Activated T-helper 2 cell treated with anti-CD3 and anti-CD28 coated beads, Interferon-gamma antibody, Interleukin-2, Interleukin-4, amounts not matched to agents 10 μg/mL and 5 μg/mL and 100 μg/mL, durations not matched to agents 14 hours and 24 hours and 36 hours (primary cell): ENCODE measurements at places on chromosomes 5 and 9. TPM values are rescaled to one million over a fixed set of nuclear protein-coding genes. Genes with fewer than 3 reads are reported as not detected.

GRCh38 chr9:86042199-86042978, 57.0 kb downstream of the GOLM1 start:
- no peak overlapping the region for H3K4me3 ChIP-seq
- no peak overlapping the region for H3K27ac ChIP-seq
- DNase-seq, result no peak
- no peaks in the 10 kb centered on the region for H3K4me1 ChIP-seq
- no peaks in the 10 kb centered on the region for H3K27me3 ChIP-seq

- peak overlapping the region; percentile 86 for H3K4me3 ChIP-seq
- H3K27me3 ChIP-seq, result no peaks in the 10 kb centered on the region
- peak overlapping the region; percentile 92 for H3K27ac ChIP-seq
- H3K36me3 ChIP-seq, result no peaks in the 10 kb centered on the region
- no peak for DNase-seq
Measured at GRCh38 chr9:26955222-26955903, 849 bp upstream of the IFT74 start.

The SLC6A18 gene
- not detected in 2 replicates for total RNA-seq

DNA sequence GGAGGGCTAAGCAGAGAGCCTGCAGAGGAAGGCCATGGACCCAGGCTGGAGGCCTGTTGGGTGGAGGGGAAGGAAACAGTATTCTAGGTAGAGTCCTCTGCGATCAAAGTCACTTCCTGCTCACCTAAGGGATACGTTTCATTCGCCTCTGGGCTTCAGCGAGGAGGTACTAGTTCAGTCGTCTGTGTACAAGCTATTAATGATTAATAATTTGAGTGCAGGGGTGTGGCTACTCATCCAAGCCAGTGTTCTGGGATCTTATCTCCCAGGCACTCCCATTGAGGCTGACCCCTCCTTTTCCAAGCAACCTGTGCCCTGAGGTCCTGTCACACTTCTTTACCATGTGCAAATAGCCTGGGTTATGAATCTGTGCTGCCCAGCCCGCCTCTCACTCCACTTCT, 25.2 kb downstream of the RALGPS1 start:
- H3K27me3 ChIP-seq, result peaks cover 39% of the 10 kb centered on the region
- no peaks in the 10 kb centered on the region for H3K36me3 ChIP-seq
- H3K27ac ChIP-seq, result no peak overlapping the region
- DNase-seq, result no peak
- no peak overlapping the region for H3K4me3 ChIP-seq

DNA sequence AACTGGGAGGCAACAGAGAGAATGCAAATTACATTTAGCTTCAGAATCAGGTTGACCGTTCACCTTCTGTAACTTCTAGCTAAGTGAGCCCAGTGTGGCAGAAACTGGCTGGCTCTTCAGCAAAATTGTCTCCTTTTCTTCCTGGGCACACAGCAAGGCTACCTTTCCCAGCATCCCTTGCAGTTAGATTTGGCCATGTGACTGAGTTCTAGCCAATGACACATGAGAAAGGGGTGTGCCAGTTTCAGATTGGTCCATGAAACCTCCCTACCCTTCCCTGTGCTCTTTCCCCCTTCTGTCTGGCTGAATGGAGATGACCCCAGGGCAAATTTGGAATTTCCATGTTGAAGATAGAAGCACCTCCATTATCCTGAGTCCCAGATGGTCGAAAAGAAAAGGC, 72.5 kb upstream of the SMIM23 start:
- H3K4me3 ChIP-seq, result no peak overlapping the region
- H3K27ac ChIP-seq, result no peak overlapping the region
- no peaks in the 10 kb centered on the region for H3K36me3 ChIP-seq
- no peak for DNase-seq

GRCh38 chr5:159510282-159510681, 180.0 kb upstream of the IL12B start:
- H3K4me1 ChIP-seq, result peaks cover 2% of the 10 kb centered on the region
- no peak for DNase-seq
- peaks cover 19% of the 10 kb centered on the region for H3K27me3 ChIP-seq
- H3K27ac ChIP-seq, result no peak overlapping the region

GRCh38 chr9:128621730-128622455, 34.8 kb downstream of the DYNC2I2 start:
- H3K27ac ChIP-seq, result no peak overlapping the region
- H3K36me3 ChIP-seq, result peaks cover 73% of the 10 kb centered on the region
- H3K4me3 ChIP-seq, result no peak overlapping the region
- no peaks in the 10 kb centered on the region for H3K4me1 ChIP-seq
- no peak for DNase-seq

DNA sequence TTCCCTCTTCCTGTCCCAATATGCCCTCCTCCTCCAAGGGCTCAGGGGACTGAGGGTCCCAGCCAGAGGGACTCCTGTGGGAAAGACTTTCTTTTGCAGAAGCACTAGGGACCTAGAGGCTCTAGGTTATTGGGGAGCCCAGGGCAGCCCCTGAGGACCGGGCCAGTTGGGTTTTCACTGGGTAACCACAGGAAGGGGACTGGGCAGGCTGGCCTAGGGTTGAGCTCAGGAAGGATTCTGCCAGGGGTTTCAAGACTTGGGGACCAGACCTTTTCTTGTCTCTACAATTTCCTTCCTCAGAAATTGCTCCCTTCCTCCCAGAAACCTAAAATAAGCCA, 24.4 kb upstream of the HMCN2 start:
- no peak overlapping the region for H3K4me3 ChIP-seq
- H3K27me3 ChIP-seq, result peaks cover 2% of the 10 kb centered on the region
- H3K4me1 ChIP-seq, result peaks cover 24% of the 10 kb centered on the region
- DNase-seq, result no peak

The MYMK gene
- not detected in 2 replicates for total RNA-seq

DNA sequence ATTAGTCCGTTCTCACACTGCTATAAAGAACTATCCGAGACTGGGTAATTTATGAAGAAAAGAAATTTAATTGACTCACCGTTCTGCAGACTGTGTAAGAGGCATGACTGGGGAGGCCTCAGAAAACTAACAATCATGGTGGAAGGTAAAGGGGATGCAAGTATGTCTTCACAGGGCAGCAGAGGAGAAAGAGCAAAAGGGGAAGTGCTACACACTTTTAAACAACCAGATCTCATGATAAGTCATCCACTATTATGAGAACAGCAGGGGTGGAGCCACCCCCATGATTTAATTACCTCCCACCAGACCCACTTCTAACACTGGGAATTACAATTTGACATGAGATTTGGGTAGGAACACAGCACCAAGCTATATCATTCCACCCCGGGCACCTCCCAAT, 26.6 kb downstream of the FST start:
- no peaks in the 10 kb centered on the region for H3K4me1 ChIP-seq
- no peak overlapping the region for H3K4me3 ChIP-seq
- no peak overlapping the region for H3K27ac ChIP-seq

The ANKRD31 gene
- 0.11 and 0.28 TPM in 2 replicates for total RNA-seq

- no peak overlapping the region for H3K4me3 ChIP-seq
- H3K27me3 ChIP-seq, result no peaks in the 10 kb centered on the region
- no peak for DNase-seq
- no peaks in the 10 kb centered on the region for H3K36me3 ChIP-seq
- H3K4me1 ChIP-seq, result peaks cover 2% of the 10 kb centered on the region
Measured at GRCh38 chr5:126044111-126044668, 379.0 kb upstream of the GRAMD2B start.

GRCh38 chr9:75190762-75191161, 102.4 kb downstream of the OSTF1 start:
- no peak for DNase-seq
- H3K27me3 ChIP-seq, result peaks cover 15% of the 10 kb centered on the region
- no peak overlapping the region for H3K4me3 ChIP-seq
- H3K36me3 ChIP-seq, result no peaks in the 10 kb centered on the region
- peaks cover 13% of the 10 kb centered on the region for H3K4me1 ChIP-seq
- no peak overlapping the region for H3K27ac ChIP-seq

The NFX1 gene
- total RNA-seq, result 36.9 and 37.2 TPM in 2 replicates

DNA sequence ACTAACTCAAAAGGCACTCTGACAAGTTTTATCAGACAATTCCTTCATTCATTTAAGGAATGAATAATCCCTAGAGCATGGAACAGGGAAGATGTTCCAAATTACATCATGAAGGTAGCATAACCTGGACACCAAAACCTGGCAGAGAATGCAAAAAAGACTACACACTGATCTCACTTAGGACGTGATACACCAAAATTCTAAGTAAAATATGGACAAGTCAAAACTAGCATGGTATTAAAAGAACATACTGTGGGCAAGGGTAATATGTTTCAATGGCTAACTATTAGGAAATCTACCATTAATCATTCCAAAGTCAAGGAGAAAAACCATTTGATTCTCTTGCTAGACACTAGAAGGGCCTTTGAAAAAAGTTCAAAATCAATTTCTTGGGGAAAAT, 176.5 kb downstream of the HSPA4 start:
- DNase-seq, result no peak
- H3K4me3 ChIP-seq, result no peak overlapping the region
